Activated naive CD4-positive, alpha-beta T cell (primary cell): ENCODE measurements at places on chromosomes 3 and 15.

DNA sequence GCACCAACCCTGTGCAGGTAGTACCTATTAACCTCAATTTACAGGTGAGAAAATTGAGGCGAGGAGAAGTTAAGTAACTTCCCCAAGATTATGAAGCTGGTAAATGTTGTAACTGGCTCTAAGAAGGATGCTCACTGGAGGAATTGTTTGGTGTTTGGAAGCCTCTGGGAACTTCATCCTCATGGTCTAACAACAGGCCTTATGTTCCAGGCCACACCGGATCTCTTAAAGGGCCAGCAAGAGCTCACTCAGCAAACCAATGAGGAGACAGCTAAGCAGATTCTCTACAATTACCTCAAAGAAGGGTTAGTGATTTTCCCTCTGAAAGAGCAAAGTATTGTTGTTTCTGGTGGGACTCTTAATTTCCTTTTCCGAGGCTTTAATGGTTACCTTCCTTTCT lies 63.9 kb downstream of the CGNL1 start:
- no peak for DNase-seq

DNA sequence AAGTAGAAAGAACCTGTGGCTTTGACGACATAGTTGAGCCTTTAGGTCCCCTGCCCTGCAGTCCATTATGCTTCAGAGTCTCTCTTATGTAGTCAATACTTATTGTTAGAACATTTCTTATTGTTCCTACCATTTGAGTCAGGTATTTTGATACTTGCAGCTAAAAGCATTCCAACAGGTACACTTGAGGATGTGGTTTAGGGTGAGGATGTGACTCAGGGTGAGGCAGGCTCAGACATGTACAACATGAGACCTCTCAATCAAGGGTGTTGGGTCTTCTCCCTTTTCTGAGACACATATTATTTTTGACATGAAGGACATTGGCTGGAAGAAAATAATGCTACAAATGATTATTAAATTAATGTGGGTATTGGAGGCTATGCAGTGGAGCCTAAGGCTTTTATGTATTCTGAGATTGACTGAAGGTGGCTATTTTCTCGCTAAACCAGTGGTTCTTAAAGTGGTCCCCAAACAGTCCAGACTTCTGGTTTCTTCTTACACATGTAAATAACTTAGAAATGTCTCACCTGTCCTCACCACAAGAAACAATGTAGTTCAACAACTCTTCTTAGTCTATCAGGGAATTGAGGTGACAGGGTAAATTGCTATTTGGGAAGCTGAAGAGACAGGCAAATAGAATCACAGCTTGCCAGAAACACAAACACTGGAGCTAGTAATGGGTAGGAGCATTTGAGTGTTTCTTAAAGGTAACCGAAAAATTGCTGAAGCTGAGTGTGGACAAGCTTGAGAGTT lies 135.5 kb upstream of the ZPLD1 start:
- no peak for DNase-seq

- DNase-seq, result no peak
Observed at GRCh38 chr3:128063865-128064264, 11.6 kb downstream of the SEC61A1 start.

DNA sequence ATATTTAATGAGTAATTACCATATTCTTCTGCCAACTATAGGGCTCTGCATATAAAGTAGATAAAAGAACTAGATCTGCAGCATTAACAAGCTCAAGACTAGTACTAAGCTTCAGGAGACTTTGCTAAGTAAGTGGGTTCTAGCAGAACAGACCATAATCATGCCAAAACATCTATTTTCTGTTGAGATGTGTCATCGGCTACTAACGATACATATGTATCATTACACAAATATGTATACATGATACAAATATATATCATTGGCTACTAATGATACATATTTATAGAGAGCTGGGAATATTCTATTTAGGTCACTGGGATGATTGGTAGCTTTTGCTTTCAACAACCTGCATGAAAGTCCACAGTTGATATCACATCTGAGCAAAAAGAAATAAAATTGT lies 185.8 kb upstream of the DCBLD2 start:
- DNase-seq, result no peak

- no peak for DNase-seq
Observed at GRCh38 chr15:68430471-68431036, 1.4 kb downstream of the ITGA11 start.

DNA sequence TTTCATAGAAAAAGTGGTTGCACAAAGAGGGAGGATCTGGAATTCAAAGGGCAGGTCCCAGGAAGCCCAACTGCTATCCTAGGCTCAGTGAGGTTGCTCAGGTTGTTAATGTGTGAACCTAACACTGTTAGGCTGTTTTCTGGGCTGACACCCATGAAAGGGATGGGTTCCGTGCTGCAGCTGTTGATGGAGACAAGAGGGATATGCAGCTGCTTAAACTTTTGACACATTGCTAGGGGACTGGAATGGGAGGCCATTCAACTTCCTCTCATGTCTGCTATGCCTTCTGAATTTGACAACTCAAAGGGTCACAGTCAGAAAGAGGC lies 198.0 kb upstream of the NR2E3 start:
- DNase-seq, result no peak

GRCh38 chr3:108297647-108298046 lies 1.3 kb downstream of the HHLA2 start:
- DNase-seq, result no peak

DNA sequence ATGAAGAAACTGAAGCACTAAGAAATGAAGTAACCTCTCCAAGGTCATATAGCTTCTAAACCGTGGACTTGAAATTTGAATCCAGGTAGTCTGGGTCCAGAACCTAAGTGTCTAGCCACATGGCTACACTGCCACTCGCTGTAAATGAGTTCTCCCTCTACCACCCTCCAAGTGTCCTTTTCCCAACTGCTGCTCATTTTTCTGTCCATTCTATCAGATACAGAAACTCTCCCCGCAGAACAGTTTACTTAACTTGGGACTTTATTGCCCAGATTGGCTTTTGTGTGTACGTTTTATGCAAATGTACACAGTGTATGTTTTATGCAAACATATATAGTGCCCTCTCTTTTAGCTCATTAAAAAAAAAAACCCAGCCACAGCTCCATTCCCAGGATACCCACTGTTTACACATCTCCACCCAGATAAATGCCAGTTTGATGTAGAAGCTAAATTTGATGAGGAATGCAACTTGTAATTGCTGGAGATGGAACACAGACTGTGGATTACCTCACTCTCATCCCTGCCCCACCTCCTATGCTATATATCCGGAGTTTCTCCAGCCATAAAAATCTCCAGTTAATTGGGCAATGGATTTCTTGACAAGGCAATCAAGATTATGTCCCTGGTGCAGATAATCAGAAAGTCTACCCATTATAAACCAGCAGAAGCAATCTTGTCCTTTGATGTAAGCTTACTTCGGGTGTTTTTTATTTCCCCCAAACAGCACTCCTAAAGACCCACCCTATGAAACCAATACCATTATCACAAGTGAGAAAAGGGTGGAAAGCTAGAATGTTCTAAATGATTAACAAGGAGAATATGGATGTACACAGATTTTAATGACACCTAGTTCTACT lies 42.0 kb downstream of the THBS1 start:
- DNase-seq, result no peak

- DNase-seq, result no peak
Observed at GRCh38 chr3:122697952-122698620, 17.4 kb downstream of the PARP14 start.

GRCh38 chr3:43366885-43367284 lies 80.5 kb downstream of the SNRK start:
- DNase-seq, result no peak

GRCh38 chr3:9222049-9222448 lies 27.4 kb downstream of the SRGAP3 start:
- no peak for DNase-seq

- no peak for DNase-seq
Observed at GRCh38 chr3:11465744-11466616, 177.7 kb downstream of the VGLL4 start.

DNA sequence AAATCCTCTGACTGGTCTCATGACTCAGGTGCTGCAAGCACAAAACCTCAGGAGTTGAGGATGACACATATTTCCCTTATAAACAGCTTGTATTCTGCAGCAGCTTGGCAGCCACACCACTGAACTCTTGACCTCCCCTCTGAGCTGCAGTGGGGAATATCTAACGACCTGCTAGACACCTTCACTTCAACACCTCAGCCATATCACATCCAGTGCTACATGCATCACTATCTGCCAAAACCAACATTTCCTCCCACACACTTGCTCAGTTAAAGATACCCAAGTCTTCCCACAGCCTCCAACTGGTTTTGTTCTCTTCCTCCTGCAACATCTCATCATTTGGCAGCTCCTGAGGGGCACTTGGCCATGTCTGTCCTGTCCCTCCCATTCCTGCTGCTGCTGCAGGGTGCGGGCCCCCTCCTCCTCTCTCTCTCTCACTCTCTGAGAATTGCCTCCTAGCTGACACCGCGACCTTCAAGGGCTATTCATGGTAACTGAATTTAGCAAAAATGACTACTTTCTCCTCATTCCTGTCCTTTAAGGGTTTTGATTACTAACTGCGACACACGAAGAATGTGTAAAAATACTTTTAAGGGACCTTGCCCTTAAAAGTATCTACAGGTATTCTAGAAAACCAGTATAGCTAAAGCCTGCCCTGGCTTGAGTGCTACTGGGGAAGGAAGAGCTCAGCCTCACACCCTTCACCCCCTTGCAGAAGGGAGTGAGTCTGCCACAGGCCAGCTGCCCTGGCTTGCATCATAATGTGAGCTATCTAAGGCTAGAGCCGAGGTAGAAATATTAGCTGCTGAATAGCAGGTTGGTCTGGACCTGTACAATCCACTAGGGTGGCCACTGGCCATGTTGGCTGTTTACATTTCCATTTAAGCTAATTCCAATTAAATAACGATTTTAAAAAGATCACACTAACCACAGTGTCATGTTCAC lies 5.0 kb upstream of the CCR9 start:
- DNase-seq, result peak; percentile 6

- DNase-seq, result no peak
Observed at GRCh38 chr3:38029400-38030125, at the start of gene PLCD1. Gene PLCD1, minus strand, starts transcription at chr3:38029642. Its CDS starts 103 bp downstream, at chr3:38029539.

DNA sequence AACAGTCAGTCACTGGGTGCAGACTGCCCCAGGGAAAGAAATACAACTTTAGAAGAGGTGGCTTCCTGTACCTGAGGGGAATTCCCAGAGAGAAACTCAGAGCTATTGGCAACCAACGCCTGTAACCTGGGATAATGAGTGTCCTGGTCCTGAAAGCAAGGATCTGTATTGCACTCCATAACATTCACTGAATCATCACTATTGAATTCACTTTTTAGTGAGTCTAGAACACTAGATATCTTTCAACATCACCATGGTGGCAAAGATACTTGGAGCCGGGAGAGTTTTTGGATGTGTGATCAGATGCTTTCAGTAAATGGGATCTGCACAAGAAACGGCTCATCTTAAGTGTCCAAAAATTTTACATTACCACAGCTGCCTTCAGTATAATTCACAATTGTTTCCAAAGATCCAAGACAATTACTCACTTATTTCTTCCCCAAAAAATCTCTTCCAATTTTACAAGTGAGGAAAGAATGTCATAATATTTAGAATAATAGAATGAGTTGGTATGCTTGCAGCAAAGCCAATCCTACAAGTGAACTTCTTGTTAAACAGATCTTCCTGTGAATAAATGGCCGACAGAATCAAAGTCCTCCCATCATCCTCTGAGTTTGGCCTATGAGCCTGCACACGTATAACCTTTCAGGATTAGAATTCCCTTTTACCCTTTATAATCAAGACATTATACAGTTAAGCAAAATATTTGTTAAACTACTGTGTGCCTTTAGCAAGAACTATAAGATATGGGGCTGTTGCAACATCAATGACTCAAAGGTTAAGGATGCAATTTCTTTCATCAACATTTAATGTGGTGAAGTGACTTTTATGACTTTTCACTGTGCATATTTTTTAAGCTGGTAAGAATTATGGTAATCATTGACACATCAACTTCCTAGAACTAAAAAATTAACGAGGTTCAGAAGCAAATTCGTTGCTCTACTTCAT lies 243.3 kb upstream of the COL8A1 start:
- no peak for DNase-seq

GRCh38 chr15:67784090-67784781 lies 41.1 kb upstream of the SKOR1 start:
- DNase-seq, result no peak

GRCh38 chr15:37767841-37768455 lies 166.5 kb upstream of the TMCO5A start:
- DNase-seq, result no peak

- DNase-seq, result no peak
Observed at GRCh38 chr15:34436956-34437442, 609 bp downstream of the GOLGA8A start.

GRCh38 chr15:57334257-57334656 lies 42.0 kb upstream of the CGNL1 start:
- no peak for DNase-seq

DNA sequence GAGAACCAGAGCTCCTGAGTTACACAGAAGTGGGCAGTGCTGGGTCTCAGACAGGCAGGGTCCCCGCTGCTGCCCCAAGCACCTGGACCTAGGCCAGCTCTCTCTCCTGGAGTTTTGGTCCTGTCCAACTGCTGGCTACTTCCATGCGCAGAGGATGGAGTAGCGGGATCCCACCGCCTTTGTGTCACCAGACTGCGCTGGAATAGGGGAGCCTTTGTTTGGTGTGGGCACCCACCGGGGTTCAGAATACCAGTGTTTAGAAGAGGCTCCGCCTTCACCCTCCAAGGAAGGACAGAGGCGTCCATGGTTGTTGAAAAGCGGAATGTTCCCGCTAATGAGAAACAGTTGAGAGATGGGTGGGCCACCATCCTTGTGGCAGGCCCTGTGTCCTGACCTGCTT lies 154.4 kb downstream of the DNAJB8 start:
- DNase-seq, result no peak

DNA sequence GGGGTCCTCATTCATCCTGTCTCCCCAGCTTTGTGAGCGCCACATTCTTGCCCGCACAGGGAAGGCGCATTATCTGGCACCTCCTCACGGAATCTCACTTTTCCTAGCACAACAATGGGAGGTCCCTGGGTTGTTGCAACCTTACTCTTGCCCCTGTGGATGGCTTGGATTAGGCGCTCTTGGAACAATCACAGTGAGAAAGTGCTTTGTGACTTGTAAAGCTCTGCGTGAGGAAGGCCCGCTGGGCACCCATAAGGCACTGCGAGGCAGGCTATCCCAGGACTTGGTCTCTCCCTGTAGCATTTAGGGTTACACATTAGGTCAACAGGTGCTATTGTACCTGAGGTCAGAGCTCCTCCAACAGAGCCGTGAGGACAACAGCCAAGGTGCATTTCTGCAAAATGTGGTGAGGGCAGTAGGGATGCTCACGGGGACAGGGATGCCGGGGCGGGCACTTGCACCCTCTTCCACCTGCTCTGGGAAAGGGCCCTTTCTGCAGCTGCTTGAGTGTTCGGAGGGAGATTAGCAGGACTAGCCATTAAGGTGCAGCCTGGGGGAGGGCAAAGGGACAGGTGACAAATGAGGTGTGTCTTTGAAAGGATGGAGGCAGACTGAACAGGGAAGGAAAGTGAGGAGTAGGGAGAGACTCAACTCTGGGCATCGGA lies 13.9 kb upstream of the LRRC15 start:
- no peak for DNase-seq
